NCI-H1105 treated with DMSO at 0.1 percent for 48 hours (cell line): ENCODE measurements at places on chromosomes 1 and 21.

DNA sequence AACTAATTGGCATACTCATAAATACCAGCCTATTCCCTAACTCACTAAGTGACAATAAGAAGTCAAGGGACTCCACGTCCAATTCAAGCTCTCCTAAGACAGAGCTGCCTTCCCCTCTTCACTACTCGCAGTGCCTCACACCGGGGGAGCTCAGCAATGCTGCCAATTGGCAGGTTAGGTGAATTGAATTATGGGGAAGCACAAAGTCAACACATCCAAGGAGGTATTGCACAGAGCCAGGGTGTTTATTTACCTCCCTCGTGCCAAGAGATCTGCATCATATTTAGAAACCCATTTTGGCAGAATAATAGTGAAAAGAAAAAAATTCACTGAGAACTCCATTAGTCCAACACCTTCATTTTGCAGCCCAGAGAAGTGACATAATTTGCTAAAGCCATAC is 20.4 kb upstream of the TNR start:
- no peak for DNase-seq

DNA sequence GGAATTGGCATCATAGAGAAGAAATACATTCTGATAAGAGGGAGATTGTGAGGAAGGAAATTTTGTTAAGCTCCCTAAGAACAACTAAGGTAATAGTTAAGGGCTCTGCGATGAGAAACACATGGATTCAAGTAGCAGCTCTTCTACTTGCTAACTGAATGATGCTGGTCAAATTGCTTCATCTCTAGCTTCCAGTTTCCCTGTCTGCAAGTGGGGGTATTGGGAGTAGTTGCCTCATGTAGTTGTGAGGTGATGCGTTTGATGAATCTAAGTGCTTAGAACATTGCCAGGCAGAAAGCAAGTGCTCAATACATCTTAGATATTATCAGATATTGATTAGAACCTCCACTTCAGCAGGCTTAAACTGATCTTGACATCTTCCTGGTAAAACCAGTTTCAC is 84.8 kb downstream of the CD58 start:
- no peak for DNase-seq

DNA sequence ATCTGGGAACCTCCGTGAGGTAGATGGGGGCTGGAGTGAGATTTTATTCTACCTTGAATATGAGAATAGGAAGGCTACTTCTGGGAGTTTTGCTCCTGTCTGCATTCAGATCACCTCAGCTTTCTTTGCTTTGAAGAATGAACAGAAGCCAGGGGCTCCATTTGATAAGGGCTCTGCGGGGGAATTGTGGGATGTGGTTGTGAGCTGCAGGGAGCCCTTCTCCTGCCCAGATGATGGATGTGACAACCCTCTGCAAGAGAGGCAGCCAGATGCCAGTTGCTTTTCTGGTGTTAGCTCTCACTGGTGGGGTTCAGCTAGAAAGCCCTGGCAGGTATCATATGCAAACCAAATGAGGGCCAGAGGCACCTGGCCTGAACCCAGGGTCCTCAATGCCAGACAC is 21.5 kb downstream of the IER5 start:
- no peak for DNase-seq

DNA sequence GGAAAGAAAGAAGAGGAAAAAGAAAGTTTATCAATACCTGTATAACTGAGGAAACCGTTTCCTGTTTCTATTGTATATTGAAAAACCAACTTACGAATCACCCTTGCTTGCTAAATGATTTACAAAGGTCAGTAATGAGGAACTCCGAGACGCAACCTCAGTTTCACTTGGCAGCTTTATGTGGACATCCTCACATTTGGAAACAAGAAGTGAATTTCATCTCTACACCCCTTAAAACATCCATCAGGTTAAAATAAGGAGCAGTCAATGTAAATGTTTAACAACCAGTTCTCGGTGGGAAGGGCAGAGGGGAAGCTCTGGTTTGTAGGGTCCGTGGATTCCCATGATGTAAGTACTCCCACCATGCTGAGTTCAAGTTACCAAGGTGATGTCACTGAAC is 481.7 kb upstream of the RUNX1 start:
- DNase-seq, result no peak

GRCh38 chr1:27961646-27962221 is 2.0 kb downstream of the XKR8 start:
- DNase-seq, result no peak

- no peak for DNase-seq
Measured at GRCh38 chr1:109104364-109105151, 9.4 kb upstream of the ELAPOR1 start.

DNA sequence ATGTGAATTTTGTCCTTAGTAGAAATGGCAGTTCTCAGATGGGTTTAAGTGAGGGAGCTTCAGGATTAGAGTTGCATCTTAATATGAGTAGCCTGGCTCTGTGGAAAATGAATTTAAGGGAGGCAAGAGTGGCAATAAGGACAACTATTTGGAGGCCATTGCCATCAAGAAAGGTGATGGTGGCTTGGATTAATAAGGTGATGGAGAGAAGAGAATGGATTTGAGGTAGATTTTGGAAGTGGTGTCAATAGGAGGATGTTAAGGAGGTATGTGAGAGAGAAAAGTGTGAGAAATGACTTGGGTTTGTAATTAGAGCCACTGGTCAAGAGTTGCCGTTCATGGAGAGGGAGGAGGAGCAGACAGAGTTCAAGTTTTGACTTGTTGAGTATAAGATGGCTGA is 16.3 kb downstream of the CLIC4 start:
- DNase-seq, result no peak

DNA sequence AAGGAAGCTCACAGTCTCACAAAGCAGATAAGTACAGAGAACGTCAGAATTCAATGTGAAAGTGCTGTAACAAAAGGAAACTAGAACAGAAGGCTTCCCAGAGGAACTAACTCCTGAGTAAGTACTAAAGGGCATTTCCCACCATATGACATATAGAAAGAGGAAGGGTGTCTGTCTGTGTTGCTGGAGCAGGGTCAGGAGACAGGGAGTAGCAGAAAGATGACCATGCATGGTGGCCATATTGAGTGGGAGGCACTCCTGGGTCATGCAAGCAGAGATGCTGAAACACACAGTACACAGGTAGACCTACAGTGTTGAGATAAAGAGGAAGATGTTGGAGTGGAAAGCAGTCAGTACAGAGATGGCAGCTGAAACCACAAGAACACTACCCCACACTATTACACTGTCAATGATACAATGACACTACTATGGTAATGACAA is 47.3 kb downstream of the SLC25A24 start:
- no peak for DNase-seq

DNA sequence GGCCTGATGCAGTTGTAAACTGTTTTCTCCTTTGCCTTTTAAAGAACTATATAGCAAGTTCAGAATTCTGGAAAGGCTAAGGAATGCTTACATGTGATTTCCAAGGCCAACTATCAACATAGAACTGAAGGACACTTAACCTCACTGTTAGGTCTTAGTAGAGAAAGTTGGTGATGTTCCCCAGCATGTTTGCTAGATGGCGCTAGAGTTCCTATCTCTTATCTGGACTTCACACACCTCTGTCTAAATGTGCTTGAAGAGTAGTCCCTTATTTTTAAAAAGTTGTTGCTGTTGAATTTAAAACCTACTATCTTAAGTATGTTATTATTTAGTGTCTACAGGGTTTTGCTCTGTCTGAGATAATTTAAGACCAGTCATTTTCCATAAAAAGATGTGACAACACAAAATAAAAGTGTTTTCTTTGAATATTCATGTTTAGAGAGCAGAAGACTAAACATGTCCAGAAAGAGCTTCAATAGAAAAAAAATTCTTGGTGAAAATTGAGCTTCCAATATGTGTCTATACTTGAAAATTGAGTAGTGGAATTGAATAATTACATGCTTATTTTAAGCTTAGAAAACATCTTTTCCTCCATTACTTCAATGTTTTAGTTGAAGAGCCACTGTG is 237.3 kb downstream of the S1PR1 start:
- peak; percentile 8 for DNase-seq

DNA sequence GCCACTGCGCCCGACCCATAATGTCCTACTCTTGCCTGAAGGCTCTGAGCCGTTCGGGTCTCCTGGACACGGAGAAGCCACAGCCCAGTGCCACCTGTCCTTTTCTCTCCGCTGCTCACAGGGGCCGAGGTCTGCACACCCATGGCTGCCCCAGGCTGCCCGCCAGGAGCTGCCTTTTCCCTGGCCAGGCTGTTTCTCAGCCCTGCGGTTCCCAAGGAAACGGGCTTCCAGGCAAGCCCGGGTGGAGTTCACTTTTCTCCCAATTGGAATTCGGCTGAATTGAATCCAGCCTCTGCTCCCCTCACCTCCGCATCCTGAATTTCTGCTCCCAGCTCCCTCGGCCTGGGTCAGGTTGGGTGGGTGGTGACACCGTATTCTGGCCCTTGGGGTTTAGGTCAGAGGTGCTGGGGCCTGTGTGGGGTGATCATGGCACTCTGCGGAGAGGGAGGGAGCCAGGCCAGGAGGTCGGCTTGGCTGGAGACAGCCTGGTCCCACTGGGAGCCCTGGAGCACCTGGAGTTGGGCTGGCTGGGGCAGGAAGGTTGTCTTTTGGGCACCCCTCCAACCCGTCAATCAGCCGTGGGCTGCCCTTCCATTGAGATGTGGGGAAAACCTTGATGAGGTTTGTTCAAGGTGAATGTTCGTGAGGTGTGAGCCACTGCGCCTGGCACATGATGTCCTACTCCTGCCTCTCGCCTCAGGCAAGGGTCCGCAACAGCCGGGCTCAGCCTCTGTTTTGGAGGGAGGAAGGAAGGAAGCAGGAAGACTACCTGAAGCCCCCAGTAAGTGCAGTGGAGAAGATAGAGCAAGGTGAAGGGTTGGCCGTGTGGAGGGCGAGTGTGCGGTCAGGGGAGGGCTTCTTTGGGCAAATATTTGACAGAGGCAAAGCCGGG is 25.1 kb downstream of the RRP1 start:
- DNase-seq, result no peak

- DNase-seq, result peak; percentile 43
Measured at GRCh38 chr1:114756949-114757454, 782 bp downstream of the CSDE1 start.

DNA sequence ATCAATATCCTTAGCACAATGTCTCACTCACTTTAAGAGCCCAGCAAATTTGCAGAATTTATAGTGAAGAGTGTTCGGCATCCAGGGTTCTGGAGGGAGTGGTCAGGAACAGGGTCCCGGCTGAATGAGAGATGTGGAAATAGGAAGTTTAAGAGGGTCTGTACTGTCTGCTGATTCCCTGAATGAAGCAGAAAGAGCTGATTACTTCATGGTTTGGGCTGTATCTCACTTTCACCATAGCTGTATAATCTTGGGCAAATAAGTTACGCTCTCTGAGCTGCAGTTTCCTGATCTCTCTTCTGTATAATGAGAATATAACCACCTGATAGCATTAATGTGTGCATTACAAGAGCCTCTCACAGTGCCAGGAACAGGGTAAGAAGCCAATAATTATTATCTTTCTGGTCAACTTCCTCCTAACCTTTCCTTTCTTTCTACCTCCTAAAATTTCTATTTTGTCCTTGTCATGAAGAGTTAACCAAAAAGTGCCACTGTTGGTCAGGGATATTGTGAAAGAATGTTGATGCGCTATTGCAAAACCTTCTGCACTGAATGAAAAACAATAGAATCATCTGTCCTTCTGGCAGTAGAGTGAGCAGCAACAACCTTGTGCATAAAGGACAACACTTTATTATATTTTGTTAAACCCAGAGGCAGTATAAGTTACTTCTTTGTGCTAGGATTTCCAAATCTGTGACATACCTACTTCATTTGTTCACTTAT is 14.7 kb upstream of the PTGFR start:
- no peak for DNase-seq

DNA sequence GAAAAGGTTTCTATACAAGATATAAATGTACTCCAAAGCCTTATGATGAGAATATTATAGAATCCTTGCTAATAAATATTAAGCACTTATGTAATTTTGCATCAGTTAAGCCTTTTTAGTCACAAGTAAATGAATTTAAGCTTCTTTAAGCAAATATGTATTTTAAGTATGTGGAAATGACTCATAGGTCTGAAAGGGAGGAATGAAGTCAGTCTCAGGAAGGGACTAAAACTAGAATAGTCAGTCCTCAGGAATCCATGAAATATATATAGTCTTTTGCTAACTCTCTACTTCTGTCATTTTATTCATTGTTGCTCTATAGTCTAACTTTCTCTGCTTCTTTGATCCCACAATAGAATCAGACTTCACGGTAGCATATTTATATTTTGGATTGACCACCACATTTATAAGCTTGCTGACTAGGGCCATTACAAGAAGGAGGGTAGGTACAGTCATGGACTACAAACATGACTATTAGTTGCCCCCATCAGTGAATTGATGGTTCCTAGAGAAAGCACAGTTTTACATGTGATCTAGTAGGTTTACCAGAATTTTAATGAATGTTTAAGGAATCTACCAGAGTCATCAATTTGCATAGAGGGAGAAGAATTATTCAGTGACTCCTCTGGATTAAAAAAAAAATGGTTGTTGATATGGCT is 20.2 kb upstream of the RABGGTB start:
- no peak for DNase-seq

DNA sequence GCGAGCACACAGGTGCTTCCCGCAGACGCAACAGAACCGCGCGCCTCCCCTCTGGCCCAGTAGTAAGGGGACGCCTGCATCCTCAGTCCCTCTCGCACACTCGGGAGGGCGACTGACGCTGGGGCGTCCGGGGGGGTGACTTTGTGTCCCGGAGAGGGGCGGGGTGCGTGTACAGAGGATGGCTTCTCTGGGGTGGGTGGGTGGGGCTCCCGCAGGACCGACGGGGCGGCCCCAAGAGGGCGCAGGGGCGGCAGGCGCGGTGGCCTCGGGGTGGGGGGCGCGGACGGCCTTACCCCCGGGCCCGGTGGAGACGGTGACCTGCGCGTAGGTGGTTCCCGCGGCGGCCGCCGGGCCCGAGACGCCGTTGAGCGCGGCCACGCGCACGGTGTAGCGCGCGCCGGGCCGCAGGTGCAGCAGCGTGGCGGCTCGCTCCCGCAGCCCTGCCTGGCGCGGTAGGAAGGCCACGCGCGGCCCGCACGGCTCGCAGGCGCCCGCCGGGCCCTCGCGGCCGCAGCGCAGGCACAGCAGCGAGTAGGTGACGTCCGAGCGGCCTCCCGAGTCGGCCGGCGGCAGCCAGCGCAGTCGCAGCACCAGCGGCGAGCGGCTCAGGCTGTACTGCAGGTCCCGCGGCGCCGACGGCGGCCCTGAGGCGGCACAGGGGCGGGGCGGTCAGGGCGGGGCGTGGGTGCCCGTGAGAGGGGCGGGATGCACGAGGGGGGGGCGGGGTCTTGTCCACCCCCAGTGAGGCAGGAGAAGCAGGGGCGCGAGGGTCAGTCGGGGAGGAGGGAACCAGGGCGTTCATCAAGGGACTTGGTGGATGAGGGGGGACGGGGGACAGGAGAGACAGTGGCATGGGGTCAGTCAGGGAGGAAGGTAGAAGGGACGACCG is 12.1 kb downstream of the EPHA10 start:
- peak; percentile 61 for DNase-seq

- no peak for DNase-seq
Measured at GRCh38 chr1:24894002-24894401, 36.1 kb downstream of the RUNX3 start.

GRCh38 chr1:230204842-230205241 is 137.8 kb downstream of the GALNT2 start:
- DNase-seq, result no peak
